ENCODE measurements at places on chromosomes 11 and 22.

DNA sequence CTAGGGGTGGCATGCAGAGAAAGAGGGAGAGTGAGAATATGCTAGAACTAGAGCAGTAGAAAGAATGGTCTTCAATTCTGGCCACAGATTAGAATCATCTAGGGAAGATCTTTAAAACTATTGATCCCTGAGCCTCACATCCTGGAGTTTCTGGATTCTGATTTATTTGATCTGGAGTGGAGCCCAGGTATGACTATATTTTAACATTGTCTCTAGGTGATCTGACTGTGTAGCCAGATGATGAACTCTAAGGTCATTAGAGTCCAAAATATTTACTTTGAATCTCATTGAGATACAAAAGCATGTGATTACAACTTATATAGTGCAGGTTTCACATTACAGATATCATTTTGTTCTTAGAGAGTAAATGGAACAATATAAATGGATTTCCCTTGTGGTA is 79.7 kb downstream of the FDX1 start:
- no peak for DNase-seq

DNA sequence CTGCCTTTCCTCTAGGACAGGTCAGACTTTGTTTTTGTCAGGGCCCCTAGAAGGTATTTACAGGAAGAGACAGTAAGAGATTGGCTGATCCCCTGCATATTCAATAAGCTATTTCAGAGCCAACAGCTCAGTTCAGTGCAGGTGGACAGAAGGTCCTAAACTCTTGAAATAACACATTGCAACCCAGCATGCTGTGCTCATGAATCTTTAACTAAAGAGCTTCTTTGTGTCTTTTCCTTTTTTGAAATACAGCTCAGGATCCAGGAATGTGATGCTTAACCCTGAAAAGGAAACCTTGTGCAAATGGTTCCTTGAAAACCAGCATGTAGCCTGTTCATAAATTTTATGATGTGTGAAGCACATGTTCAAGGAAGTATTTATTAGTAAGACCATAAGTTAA is 43.9 kb downstream of the BBOX1 start:
- no peak for DNase-seq

- DNase-seq, result no peak
Observed at GRCh38 chr11:554428-555226, 5.9 kb downstream of the LMNTD2 start.

DNA sequence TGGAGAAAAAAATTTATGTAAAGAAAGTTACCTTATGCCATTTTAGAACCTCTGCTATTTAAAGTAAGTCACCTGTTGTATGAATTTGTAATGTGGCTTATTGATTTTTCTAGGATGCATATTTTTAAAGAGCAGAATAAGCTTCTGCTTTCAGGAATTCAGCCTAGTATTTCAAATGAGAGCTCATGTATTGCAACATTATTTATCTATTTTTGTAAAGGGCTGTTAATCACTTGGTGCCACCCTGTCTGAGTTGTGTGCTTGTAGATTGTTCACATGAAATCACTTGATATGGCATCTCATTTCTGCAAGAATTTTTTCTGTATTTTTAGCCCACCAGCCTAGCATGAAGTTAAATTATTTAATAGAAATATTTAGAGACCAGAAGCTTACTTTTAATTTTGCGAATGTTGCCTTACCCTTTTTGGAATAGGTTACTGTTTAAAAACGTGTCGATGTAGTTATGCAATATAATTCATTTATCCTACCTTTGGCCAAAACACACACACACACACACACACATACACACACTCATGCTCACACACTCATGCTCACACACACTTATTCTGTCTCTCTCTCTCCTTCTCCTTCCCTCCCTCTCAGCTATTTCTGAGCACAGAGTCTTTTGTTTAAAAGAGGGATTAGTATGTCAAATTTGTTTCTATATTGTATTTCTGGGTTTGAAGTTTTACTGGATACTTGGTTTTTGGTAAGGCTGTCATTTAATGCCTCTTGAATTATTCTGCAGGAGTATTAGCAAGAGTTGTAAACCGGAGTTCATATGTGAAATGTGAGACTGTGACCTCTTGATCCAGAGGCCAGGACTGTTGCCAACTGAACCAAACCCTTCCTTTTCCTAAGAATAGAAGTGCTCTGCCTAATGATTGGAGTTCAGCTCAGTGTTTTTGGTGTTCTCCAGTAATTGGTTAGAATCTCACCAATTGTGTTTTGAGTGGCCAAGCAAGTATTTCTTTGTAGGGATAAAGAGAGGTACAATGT is 34.4 kb downstream of the YAP1 start:
- no peak for DNase-seq

DNA sequence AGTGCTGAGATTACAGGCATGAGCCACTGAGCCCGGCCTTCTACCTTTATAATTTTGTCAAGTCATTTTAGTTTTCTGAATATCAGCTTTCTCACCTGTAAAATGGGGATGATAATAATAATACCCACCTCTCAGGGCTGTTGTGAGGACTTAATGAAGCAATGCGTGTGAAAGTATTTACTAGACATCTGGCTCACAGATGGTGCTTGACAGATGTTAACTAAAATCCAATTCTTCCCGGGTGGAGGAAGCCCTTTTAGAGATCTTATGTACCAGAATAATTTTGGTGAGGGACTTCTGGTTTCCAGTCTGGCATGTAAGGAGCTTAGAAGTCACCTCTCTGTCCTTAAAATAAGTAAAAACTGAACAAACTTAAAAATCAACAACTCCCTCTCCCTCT is 43.7 kb upstream of the NUP160 start:
- DNase-seq, result no peak
